NCI-H1092 treated with DMSO at 0.1 percent for 48 hours (cell line): ENCODE measurements at places on chromosomes 11 and 22.

GRCh38 chr11:88631497-88631896, 294.0 kb upstream of the CTSC start:
- DNase-seq, result no peak

GRCh38 chr11:121754598-121754997, 301.8 kb upstream of the SORL1-AS1 start:
- DNase-seq, result no peak

DNA sequence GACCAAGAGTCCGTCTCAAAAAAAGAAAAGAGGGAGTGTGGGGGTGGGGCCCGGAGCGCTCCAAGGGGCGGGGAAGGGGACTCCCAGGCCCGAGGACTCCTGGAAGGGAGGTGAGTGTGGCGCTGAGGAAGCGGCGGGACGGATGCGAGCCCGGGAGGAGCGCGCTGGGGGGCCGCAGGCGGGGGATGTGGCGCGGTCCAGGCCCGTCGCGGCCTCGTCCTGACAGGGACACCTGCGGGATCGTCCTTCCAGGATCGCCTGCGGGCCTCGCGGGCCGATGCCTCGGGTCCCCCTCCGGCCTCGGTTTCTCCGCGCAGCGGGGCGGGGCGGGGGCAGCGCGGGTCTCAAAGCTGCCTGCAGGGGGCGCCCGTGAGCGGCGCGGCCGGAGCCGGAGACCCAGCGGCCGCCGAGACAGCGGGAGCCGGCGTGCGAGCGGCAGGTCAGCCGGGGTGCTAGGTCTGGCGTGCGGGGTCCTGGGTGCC, 3.8 kb upstream of the ADORA2A start:
- DNase-seq, result peak; percentile 22

- no peak for DNase-seq
These were observed 1.0 kb upstream of the TANGO2 start for GRCh38 chr22:20019661-20020532.

DNA sequence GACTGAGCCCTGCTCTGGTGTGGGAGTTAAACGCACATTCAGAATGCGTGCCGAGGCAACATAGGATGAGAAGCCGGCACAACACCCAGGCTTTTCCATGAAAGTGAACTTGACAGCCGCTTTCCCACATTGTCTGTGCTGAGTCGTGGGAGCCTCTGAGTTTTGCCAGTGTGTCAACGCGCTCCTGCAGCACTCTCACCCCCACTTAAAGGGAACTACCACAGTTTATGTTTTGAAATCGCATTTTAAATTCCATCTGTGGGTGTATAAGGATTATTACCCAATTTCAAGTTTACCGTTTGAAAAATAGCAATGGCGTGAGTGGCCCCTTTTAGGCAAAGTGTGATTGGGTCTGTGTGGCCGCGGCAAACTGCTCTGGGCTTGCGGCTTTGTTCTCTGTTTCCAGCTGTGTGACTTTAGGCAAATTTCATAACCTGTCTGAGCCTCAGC, 81.5 kb downstream of the FBLN1 start:
- DNase-seq, result no peak

- DNase-seq, result no peak
These were observed 16.2 kb downstream of the BAD start for GRCh38 chr11:64268025-64268892.

DNA sequence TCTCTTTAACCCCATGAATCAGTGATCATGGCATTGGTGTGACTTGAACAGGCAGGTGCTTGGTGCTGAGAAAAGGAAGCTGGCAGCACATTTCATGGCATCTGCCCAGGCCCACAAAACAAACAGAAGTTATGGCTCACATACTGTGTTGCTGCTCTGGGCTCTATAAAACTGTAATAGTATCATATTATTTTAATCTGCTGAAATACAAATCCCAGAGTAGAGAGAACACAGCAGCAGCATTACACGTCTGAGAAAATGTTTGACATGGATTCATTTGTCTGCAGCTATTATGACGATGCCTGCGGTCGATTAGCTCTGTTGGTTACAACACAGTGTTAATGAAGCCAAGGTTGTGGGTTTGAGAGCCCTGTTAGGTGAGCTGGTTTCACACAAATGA, 80.8 kb downstream of the ALX4 start:
- DNase-seq, result peak; percentile 49

GRCh38 chr11:7572001-7572712, 58.4 kb downstream of the PPFIBP2 start:
- DNase-seq, result no peak

- no peak for DNase-seq
These were observed 302.4 kb upstream of the SORL1-AS1 start for GRCh38 chr11:121755191-121755590.

DNA sequence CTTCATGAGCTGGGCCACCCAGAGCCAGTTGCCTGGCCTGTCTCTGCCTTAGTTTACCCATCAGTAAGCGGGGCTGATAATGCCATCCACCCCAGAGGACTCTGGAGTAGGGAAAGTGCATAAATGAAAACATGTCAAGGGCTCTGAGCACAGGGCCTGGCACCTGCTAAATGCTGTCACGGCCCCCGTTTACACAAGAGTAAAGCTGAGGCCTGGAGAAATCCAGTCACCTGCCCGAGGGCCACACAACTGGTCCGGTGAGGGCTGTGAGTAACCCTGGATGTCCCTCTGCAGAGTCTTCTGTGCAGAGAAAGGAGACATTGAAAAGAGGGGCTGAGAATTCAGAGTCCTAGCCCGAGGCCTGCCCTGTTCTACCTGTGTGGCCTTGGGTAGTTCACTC, 110.6 kb upstream of the ANO1 start:
- no peak for DNase-seq

- DNase-seq, result no peak
These were observed 3.5 kb downstream of the C11orf21 start for GRCh38 chr11:2298131-2298794.

DNA sequence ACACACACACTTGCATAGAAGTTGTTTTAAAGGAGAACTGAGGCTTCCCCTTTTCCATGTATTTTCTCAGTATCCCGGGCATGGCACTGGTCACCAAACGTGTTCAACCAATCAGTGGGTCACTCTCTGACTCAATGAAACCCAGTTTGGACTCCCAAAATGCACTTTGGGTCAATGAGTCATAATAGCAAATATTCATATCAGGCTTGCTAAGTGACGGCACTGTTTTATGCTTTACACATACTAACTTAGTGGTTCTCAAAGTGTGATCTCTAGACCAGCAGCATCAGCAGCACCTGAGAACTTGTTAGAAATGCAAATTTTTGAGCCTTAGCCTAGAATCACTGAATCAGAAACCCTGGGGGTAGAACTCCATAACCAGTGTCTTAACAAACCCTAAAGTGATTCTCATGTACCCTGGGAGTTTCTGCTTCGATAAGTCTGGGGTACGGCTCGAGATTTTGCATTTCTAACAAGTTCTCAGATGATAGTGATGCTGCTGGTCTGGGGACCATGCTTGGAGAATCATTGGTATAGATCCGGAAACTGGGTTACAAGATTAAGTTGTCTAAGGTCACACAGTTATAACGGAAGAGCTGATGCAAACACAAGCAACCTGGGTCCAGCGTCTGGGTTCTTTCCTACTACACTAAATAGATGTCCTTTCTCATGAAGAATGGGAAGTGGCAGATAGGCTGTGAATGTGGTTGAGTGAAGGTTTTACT, 35.6 kb downstream of the ETS1 start:
- DNase-seq, result no peak

GRCh38 chr11:113384551-113384950, 3.0 kb upstream of the ANKK1 start:
- DNase-seq, result no peak

- no peak for DNase-seq
These were observed 70.4 kb upstream of the SHISAL1 start for GRCh38 chr22:44383064-44383575.

DNA sequence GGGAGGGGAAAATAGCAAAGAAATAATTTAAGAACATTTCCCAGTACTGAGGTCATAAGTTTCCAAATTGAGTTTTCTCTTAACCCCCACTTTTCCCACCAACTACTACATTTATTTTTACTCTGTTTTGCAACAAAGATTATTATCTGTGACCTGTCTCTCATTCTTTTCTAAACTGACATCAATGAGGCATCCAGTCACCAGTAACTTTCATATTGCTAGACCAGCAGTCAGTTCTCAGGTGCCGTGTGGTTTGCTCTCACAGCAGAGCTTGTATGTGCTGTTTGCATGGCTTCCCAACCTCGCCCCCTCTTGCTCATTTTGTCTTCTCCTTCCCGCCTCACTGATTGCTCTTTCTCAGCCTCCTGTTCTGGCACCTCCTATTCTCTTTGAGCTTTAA, 1091.3 kb downstream of the TBC1D22A start:
- DNase-seq, result no peak

DNA sequence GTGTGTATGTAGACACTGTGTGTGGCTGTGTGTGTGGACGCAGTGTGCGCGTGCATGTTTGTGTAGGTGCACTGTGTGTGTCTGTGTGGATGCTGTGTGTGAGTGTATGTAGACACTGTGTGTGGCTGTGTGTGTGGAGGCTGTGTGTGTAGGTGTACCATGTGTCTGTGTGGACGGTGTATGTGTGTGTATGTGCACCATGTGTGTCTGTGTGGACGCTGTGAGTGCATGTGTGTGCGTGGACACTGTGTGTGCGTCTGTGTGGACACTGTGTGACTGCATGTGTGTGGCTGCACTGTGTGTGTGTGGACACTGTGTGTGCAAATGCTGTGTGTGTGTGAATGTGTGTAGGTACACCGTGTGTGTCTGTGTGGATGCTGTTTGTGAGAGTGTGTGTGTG, 10.3 kb downstream of the TRPM5 start:
- DNase-seq, result no peak

- DNase-seq, result no peak
These were observed 1.8 kb upstream of the MUC2 start for GRCh38 chr11:1072821-1073231.

GRCh38 chr11:47451990-47452389, 3.1 kb upstream of the RAPSN start:
- no peak for DNase-seq

DNA sequence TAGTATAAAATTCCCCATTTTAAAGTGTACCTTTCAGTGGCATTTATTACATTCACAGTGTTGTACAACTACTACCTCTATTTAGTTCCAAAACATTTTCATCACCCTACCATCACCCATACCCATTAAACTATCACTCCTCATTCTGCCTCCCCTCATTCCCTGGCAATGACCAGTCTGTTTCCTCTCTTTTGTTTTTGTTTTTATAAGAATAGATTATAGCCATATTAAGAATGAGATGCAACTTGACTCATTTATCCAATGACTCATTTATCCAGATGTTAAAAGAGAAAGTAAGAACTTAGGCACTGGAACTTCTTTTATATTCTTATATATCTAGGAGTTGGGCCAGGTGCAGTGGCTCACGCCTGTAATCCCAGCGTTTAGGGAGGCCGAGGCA, 156.3 kb downstream of the FAT3 start:
- no peak for DNase-seq

DNA sequence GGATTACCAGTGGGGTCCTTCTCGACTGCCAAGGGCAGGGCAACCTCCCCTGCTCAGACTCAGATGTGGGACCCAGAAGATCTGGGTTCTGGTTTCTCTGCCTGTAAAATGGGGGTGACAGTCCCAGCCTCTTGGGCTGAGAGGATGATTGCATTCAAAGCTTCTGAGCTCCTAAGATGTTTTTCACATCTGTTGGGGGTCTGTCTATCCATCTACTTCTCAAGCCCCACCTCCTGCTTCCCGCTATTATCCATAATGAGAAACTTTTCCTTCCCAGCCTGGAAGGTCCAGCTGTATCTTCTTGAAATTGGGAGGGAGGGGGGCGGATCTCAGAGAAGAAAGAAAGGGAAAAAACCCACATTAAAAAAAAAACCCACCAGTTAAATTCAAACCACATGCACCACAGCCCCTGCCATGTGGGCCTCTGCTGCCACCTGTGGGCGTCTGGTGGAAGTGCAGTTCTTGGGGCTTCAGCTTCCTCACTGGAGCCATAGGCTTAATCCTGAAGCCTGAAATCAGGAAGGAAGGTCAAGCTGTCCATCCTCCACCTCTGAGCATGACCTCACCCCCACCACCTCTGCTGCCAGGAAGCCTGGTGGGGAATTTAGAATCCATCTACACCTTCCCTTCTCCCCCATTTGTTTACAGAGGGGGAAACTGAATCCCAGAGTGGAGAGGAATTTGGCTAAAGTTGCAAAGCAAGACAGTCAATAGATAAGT, 27.3 kb downstream of the ARHGEF17 start:
- peak; percentile 81 for DNase-seq

DNA sequence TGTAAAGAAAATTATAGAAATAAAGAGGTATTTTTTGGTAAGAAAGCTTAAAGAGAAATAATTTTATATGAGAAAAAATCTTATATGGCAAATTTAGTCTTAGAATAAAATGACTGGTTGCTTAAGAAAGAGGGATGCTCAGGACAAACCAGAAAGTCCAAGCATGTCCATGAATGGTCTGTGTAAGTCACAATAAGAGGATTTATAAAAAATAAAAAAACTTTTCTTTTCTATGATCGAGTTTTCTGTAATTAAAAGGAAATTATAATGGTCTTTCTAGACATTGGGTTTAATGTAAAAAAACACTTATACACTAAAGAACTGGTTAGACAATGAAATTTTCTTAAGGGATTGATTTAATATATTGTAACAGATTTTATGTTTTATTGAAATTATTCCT, 819.6 kb downstream of the TBC1D22A start:
- DNase-seq, result no peak

GRCh38 chr11:94924171-94924572, 49.2 kb downstream of the CWC15 start:
- no peak for DNase-seq

DNA sequence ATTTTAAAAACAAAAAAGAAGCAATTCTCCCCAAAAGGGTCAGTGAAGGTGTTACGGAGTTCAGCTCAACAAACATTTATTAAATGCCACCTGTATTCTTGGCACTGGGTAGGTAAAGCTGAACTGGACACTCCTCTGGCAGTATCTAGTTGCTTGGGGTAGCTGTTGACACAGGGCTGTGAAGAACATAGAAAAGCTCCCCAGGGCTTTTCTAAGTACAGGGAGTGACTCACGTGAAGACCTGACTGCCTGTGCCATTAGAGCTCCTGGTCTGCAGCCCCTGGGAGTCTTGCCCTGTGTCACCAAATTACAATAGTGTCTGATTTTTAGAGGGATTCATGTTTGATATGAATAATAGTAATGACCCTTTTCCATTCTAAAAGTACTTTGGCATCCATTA, 43.6 kb downstream of the COA4 start:
- peak; percentile 29 for DNase-seq

GRCh38 chr11:103737747-103738146, 298.7 kb upstream of the DDI1 start:
- DNase-seq, result no peak

DNA sequence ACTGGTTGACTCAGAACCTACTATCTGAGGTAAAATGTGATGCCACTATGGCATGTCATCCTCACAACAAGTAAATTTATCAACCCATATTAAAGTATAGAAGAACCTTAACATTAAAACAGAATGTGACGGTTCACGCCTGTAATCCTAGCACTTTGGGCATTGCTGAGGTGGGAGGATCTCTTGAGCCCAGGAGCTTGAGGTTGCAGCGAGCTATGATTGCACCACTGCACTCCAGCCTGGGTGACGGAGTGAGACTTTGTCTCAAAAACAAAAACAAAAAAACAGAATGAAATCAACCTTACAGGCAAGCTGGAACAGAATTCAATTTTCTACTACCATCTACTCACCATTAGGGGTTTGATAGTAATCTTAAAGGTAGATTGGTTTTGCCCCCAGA, 86.2 kb downstream of the PLEKHA7 start:
- no peak for DNase-seq

GRCh38 chr22:19179497-19180048, 1.0 kb upstream of the SLC25A1 start:
- peak; percentile 52 for DNase-seq
